Suppressor macrophage (primary cell): ENCODE measurements at places on chromosomes 1 and 21.

GRCh38 chr1:169133228-169133576 lies 26.7 kb downstream of the ATP1B1 start:
- DNase-seq, result no peak

GRCh38 chr21:42421018-42421793 lies 17.5 kb downstream of the UBASH3A start:
- no peak for DNase-seq

- DNase-seq, result peak; percentile 65
These were observed 7.3 kb downstream of the GLMN start for GRCh38 chr1:92291372-92291999.

GRCh38 chr1:175434283-175434860 lies 241.8 kb upstream of the KIAA0040 start:
- no peak for DNase-seq

- DNase-seq, result peak; percentile 11
These were observed 182.6 kb downstream of the MRPL39 start for GRCh38 chr21:25424634-25425033.

GRCh38 chr1:221793439-221794078 lies 51.7 kb upstream of the DUSP10 start:
- no peak for DNase-seq

GRCh38 chr1:198686069-198686728 lies 47.4 kb downstream of the PTPRC start:
- peak; percentile 68 for DNase-seq
